ENCODE measurements at places on chromosomes 4 and X.

- DNase-seq = peak; percentile 9
These were observed 1841.0 kb upstream of the PCDH7 start for GRCh38 chr4:28879178-28879577.

GRCh38 chr4:30330894-30331652, 389.1 kb upstream of the PCDH7 start:
- DNase-seq = no peak

DNA sequence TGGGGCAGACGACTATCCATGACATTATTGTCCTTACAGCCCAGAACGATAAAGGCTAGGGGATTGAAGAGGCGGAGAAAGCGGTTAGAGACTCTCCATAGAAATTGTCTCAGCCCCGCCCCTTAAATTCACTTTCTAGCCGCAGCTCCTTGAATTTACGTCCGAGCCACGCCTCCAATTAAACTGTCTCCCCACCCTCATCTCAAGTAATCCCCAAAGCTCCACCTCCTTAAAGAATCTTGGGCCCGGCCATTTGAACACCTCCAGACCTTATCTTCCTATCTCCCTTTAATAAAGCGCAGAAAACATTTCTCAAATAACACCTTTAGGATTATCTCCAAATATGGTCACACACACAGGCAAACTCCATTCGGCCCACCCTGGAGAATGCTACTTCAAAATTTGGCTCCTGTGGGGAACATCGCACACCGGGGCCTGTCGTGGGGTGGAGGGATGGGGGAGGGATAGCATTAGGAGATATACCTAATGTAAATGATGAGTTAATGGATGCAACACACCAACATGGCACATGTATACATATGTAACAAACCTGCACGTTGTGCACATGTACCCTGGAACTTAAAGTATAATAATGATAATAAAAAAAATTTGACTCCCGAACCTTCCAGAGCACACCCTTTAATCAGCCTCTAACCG, 7.2 kb upstream of the MAGIX start:
- DNase-seq = peak; percentile 74

DNA sequence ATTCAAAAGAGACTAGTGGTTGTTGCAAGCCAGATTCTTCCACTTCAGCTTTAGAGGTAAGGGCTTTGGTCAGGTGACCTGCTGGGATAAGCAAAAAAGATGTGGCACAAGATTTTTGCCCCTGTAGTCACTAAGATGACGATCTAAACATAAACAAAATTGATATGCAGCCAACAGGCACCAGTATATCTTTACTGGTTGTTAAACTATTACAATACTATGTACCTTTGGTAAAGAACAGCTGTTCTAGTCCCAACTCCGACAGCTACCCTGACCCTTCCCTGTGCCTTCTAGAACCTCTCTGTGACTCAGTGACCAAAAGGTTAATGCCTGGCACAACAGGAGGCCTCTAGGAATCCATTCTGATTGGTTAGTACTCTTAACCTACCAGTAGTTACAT, 59.6 kb downstream of the MGST2 start:
- no peak for DNase-seq

DNA sequence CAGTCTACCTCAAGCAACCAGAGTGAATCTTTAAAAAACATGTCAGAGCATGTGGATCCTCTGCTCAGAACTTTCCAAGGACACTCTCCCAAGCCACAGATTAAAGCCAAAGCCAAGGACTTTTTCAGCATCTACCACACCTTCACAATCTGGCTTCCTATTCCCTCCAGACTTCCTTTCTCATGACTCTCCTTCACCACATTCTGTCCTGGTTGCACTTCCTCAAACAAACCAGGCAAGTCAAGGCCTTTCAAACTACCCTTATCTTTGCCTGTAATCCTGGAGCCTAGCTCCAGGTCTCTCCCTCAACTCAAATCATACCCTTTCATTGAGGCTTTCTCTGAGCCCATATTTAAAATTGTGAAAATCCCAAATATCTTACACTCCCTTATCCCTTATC, 191.6 kb upstream of the GALNTL6 start:
- DNase-seq = no peak

GRCh38 chrX:19332983-19333382, 10.7 kb upstream of the PDHA1 start:
- peak; percentile 27 for DNase-seq

GRCh38 chr4:112423591-112423990, 92.4 kb downstream of the NEUROG2 start:
- DNase-seq = no peak

DNA sequence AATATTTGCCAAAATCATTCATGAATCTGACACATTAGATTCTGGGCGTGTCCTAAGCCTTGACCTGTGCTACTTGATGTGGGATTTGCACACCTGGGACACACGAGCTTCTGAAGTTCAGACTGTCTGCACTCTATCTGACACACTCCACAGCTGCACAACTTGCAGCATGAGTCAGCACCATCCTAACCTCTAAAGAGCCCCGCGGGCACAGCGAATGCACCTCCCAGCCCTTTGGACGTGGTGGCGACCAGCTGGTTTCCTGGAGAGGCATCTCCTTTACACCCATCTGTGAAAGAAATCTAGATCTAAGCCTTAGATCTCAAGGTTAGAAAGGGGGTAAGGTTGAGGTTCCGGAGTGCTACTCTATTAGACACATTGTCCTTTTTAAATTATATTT, 69.2 kb downstream of the SORBS2 start:
- DNase-seq = no peak

- DNase-seq = no peak
These were observed 46.4 kb downstream of the PRPS1 start for GRCh38 chrX:107674480-107675364.

GRCh38 chr4:18689308-18690115, 668.0 kb upstream of the LCORL start:
- DNase-seq = peak; percentile 48

GRCh38 chr4:101157415-101158133, 189.8 kb downstream of the PPP3CA start:
- DNase-seq = no peak

- DNase-seq = no peak
These were observed 50.9 kb upstream of the PRDX4 start for GRCh38 chrX:23616361-23616760.

DNA sequence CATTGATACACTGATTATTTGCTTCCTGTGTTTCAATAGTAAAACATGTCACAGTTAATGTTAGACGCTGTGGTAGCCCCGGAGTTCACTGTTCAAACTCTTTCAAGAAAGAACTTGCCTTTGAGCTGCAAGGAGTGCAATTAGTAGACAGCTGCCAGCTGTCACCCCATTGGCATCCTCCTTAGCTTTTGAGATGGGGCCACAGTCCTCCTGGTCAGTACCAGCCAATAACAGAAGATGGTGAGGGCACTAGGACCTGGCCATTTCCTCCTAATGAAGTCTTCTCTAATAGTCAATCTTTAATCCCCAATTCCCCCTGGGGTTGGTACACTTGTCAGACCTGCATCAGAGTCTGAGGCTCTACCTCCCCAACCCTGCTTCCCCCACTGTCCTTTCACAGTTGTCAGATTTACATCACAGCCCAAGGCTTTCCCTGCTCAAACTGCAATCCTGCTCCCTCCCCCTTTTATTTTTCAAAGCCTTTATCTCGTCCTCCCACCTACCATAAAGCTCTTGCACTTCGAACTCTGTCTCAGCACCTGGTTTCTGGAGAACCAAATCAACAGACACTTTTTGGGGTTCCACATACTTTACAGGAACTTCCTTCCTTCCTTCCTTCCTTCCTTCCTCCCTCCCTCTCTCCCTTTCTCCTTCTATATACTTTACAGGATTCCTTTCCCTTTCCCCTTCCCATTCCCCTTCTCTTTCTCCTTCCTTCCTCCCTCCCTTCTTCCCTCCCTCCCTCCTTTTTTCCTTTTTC, 182.0 kb downstream of the RASL11B start:
- no peak for DNase-seq

DNA sequence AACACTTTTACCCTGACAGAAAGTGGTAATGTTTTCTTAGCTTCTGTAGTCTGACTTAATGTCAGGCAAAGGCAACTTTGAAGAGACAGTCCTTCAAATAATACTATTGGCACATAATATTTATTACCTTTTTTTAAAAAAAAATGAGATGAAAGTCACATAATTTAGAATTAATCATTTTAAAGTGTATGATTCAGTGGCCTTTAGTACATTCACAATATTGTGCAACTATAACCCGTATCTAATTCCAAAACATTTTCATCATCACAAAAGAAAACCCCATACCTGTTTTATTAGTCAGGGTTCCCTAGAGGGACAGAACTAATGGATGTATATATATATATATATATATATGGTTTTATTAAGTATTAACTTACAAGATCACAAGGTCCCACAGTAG, 94.8 kb upstream of the TEX13A start:
- DNase-seq = peak; percentile 59

DNA sequence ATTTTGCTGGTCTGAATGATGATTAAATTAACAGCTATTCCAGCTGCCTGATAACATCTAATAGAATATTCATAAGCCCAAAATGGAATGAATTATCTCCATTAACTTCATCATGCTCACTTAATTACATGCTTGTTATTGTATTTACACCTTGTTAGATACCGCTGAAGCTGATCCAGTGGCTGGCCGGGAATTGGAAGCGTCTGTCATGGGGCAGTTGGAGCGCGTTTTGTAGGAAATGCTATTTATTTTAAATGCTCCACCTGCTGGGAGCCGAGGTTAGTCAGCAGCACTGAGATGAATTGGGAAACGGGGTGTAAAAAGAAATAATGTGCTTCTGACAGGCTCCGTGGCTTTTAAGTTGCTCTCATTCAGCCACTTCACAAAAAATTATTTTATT, 25.2 kb downstream of the ARX start:
- DNase-seq = no peak

DNA sequence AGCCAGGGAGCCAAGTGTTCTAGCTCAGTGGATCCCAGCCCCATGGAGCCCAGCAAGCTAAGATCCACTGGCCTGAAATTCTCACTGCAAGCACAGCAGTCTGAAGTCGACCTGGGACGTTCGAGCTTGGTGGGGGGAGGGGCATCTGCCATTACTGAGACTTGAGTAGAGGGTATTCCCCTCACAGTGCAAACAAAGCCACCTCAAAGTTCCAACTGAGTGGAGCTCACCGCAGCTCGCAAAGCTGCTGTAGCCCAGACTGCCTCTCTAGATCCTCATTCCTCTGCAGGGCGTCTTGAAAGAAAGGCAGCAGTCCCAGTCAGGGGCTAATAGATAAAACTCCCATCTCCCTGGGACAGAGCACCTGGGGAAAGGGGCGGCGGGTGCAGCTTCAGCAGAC, 226.3 kb downstream of the ZIC3 start:
- no peak for DNase-seq

DNA sequence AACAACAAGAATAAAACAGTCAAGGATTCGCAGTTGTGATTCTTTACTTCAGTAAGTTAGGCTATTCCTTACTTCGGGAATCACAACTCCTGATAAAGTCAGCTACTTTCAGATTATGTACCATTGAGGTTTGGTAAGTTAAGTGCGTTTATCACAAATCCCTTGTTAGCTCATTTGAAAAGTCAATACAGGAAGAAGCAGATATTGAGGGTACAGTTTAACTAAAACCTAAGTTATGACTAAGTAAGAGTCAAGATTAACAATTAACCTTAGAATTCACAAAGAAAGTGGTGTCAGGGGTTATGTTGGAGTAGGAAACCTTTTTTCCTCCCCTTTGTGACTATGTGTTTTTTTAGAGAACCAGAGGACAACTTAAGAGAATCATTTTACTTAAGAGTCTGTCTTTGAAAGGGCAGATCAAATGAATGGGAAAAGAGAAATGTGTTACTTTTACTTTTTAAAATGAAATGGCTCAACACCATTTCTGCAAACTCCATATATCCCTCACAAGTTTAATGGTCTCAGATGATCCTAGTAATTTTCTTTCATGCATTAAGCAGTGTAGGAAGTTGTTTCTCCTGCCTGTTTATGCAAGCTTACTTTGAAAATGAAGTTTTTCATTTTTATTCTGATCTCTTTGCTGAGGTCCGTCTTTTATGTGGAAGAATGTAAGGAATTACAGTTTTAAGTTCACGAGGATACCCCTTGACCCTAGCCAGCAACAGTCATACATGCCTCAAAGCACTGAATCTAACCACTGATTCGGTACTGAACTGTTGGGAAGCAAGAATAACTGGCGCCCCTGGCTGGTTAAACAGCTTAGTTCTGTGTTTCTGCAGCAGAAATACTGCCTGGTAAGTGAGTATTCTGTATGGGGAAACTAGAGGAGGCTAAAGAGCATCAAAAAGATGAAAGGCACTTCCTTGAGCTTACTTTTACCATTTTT, 211.7 kb downstream of the SLC4A4 start:
- DNase-seq = peak; percentile 52

DNA sequence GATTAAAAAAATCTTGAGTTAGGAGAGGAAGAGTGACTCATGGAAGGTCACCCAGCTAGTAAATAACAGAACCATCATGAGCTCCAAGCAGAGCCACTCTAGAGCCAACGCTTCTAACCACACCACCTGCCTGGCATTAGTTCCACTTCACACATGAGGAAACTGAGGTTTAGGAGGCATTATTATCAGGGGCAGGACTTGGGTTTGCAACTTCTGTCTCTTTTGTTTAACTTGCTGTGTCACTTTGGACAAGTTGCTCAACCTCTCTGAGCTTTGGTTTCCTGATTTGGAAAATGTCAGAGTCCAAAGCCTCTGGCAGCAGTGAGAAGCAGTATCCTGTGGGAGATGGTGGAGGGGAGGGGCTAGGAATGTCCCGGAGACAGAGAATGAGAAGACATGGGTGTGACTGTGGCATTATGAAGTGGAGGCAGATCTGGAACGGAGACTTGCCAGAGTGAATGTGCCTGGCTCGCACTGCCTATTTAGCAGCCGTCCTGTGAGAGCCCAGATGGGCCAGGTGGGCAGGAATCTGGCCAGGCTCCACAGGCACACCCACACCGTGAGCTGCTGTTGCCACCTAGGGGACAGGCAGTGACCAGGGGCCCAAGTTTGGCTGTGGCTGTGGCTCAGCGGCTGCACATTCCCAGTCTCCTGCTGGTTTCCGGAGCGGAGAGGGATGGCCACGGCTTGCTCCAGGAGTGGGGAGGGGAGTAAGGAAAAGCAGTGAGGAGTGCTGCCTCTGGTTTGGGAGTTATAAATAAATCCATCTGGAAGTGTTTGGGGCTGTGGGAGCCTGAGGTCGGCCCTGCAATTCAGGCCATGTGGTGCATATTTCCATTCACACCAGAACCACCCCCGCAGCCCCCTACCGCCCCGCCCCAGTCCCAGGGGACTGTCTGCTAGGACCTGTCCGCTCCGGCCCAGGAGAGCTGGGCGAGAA, 93.4 kb downstream of the NHSL2 start:
- DNase-seq = peak; percentile 79
